Central memory CD4-positive, alpha-beta T cell (primary cell): ENCODE measurements at places on chromosomes 3 and 15.
A peak's percentile ranks its signal among the peaks of the same experiment; 100 is the strongest.

- DNase-seq: no peak
Observed at GRCh38 chr15:83762367-83762766, 108.4 kb downstream of the ADAMTSL3 start.

- peak; percentile 18 for DNase-seq
Observed at GRCh38 chr3:141493184-141493583, 6.4 kb downstream of the RASA2 start.

GRCh38 chr3:112448939-112449338 is 50.3 kb downstream of the BTLA start:
- no peak for DNase-seq

DNA sequence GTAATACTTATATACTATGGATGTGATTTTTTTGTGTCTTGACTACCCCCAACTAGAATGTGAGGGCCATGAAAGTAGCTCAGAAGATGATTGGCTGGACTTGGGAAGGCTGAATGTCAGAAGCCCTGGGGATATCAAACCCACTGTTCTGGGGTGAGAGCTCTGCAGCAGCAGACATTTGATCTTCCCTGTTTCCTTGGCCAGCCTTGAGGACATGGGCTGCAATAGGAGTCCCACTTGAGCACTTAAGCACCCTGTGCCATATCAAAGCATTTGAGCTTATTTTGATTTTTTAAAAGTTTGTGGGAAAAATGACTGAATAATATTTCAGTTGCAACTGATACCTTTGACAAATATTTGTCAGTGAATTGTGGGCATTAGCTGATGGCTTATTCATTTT is 21.7 kb downstream of the GTF2E1 start:
- DNase-seq: no peak

DNA sequence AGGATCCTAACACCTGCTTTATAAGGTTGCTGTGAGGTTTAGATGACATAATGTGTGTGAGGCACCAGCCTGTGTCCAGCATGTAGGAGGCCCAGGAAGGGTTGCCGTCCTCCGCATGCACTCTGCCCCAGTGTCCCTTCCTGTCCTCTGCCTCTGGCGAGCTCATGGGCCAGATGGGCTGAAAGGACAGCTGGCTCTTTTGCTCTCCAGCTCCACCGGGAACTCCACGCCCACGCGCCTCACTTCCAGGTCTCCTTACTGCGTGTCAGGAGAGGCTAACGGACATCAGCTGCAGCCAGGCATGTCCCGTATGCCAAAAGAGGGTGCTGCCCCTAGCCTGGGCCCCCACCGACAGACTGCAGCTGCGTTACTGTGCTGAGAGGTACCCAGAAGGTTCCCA is 12.2 kb downstream of the MUC20 start:
- no peak for DNase-seq

DNA sequence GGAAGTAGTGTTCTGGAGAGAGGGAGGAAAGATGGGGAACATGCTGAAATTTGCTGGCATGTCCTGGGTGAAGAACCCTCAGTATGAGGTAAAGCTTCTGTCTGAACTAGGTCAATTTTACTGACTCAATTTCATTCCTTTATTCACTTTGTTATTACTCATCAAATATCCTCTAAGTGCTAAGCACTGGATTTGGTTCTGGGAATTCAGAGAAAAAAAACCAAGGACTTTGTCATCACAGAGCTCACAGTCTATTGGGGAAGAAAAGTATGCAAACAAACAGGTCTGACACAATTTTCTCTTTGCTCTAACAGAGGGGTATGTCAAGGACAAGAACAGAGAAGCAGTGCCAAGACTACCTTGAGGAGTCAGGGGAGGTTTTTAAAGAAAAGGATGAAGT is 68.0 kb downstream of the TFG start:
- DNase-seq: no peak

- DNase-seq: no peak
Observed at GRCh38 chr3:55634345-55634744, 147.2 kb upstream of the WNT5A start.

DNA sequence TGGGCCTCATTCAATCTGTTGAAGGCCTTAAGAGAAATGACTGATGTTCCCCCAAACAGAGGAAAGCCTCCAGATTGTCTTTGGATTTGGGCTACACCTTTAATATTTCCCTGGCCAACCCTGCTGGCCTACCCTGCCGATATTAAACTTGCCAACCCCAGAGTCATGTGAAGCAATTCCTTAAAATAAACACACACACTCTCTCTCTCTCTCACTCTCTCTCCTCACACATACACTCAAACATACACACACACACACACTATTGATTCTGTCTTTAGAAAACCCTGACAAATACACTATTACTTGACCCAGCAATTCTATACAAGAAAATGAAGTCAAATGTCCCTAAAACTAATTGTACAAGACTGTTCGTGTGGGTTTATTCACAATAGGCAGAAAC is 109.9 kb upstream of the ST8SIA2 start:
- DNase-seq: no peak

GRCh38 chr3:82875401-82875800 is 1114.0 kb upstream of the GBE1 start:
- no peak for DNase-seq

DNA sequence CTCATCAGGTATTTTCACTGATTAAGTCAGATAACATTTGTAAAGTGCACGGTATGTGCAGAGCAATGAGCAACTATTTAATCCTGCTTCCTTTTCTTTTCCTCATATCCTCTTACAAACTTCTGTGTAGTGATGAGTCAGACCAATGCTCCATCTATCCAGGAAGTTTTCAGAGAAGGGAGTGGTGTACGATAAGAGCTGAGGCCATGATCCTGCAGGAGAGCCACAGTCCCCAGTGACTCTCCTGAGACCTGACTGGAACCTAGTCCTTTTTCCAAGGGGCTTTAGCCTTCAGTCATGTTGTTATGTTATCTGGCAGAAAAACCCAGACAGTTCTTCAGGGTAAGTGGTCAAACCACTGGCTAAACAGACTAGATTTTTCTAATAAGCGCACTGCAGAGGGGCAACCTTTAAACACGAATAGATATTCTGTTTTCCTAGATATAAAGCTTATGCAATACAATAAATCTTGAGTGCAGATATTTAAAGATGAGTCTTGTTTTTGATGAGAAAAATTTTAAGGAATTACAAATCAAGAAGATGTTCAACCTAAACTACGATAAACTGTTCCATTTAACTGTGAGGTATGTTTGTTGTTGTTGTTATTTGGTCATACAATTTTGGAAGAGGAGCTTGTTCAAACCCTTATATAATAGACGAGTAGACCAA is 110.5 kb upstream of the RAP2B start:
- DNase-seq: no peak

DNA sequence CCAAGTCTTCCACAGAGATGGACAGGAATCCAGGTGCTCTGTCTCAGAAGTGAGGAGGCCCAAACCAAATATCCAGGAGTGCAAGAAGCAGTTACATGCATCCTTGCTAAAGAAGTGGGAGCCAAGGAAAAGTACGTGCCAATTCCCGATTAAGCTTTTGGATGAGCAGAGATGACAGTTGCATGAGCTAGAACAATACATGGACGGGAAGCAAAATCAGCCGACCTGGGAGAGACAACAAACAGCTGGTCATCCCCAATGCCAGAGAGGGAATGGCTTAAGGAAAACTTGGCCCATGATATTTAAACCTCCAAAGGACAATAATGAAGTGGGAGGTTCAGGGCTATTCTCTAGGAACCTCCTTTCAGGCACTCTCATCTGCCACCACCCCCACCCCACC is 86.0 kb upstream of the ABHD17C start:
- DNase-seq: no peak

- DNase-seq: no peak
Observed at GRCh38 chr3:186022931-186023330, 85.1 kb upstream of the TRA2B start.

GRCh38 chr3:141413801-141414689 is 45.7 kb downstream of the ZBTB38 start:
- peak; percentile 49 for DNase-seq

GRCh38 chr3:23761440-23761896 is 44.3 kb upstream of the UBE2E1 start:
- no peak for DNase-seq

GRCh38 chr3:54139630-54140029 is 17.3 kb downstream of the CACNA2D3 start:
- no peak for DNase-seq

GRCh38 chr15:85709250-85709649 is 85.5 kb downstream of the KLHL25 start:
- no peak for DNase-seq

DNA sequence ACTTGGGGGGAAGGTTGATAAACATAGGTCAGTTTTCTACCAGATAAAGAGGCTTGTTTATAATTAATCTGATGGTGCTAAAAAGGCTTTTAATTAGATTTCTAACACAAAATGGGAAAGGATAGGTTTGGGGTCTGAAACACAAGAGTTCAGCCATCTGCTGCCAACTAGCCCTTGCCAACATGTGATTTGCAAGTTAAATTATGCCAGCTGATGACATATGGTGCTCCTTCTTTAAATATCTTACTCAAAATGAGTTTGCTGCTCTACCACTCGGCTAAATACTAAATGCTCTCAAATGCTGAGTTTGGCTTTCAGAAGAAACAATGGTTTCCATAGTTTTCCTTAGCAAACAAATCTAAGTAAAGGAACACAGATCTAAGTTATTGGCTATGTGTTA is 557.8 kb upstream of the CCDC54 start:
- DNase-seq: no peak

GRCh38 chr3:38059148-38059547 is 20.1 kb downstream of the DLEC1 start:
- no peak for DNase-seq

- peak; percentile 28 for DNase-seq
Observed at GRCh38 chr15:76235186-76235826, 76.0 kb downstream of the ETFA start.

DNA sequence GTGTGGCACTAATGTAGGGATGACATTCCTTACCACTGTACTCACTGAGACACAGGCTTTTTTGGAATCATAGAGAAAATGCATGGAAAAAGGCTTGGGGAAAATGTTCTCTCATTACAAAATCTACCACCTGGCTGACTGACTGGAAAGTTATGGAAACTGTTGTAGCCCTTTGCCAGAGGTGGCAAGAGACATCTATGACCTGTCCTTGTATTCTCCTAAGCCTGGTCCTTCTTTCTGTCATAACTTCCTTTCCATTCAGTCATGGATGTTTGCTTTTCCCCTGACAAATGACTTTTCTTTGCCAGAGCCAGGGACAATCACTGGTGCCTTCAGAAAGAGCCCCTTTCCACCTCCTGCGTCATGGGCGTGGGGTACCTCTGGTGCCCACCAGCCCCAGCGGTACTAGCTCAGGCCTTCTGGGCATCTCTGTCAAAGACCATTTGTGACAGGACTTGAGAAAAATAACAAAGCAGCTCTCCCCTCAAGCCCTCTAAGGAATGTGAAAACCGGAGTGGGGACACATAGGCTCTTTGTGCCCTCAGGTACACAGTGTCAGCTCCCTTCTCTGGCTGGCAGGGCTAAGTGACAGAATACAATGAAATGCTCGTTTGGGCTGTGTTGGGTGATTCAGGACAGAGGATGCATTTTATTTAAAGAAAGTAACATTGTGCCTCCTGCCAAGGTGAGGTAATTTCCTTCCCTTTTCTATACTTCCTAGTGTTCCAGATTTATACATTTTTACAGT is 381.1 kb upstream of the RASGRP1 start:
- DNase-seq: no peak

GRCh38 chr15:39792844-39793335 is 10.2 kb upstream of the FSIP1 start:
- DNase-seq: no peak

GRCh38 chr3:66476852-66477381 is 23.9 kb downstream of the LRIG1 start:
- DNase-seq: no peak

DNA sequence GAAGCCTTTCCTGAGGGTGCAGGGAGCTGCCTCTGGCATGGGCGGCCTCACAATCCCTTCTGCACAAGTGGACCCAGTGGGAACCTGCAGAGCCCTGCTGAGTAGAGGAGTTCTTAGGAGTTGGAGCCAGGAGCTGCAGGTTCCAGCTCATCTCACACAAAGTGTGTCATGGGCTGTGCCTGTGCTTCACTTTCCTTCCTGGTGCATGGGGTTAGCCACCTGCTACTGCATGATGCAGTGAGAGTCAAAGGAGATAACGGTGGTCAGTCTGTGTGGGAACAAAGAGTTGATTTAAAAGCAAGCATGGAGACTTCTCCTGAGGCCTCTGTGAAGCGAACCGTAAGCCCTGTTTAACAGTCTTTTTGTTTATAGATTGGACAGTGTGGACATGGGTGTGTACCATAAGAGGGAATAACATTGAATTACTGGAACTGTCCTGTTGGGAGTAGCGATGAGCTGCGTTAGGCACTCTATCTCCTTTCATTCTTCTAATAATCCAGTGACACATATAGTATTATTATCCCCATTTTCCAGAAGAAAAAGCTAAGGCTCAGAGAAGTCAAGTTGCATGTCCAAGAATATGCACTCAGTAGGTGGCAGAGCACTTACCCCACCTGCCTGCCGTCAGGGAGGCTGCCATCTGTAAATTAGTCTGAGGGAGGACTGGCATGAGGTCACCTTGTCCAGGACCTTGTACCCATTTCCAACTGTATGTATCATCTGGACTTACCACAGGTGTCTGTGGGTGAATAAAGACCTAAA is 68.7 kb upstream of the PRR23C start:
- no peak for DNase-seq

GRCh38 chr3:11074011-11074410 is 80.3 kb upstream of the HRH1 start:
- DNase-seq: no peak

- DNase-seq: no peak
Observed at GRCh38 chr3:197912741-197913476, 37.1 kb upstream of the RPL35A start.

DNA sequence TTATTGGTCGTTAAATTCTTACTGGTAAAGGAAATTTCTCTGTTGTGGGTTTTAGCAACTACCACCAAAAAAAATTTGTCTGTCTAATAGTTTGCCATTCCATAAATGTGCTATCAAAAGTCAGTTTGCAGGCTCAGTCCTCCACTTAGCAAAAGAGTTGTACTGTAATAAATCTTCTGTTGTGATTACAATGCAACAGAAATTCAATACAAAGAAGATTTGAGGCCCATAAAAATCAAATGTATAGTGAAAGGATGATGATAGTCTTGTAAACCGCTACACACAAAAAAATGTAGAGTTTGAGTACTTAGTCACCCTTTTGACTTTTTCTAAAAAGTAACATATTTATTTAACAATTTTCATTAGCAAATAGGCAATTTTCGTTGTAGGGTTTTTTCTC is 251.7 kb downstream of the VGLL3 start:
- no peak for DNase-seq

DNA sequence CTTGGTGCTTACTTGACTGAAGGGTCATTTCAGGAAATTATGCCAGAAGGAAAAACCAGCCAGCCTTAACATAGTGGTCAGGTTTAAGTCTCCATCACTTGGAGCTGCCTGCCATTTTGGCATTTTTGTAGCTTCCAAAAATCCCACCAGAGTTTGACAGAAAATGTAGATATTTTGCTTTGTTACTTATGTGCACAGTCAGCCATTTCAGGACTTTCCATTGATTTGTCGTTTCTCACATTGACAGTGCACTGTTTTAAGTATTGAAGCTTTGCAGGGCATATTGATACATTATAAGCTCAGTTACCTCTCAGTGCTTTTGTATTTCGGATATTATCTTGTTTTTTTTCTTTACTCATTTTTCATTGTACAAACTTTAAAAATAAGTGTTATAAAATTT is 89.0 kb upstream of the ANKRD34C start:
- no peak for DNase-seq
